Daoy (cell line): ENCODE measurements at places on chromosomes 6 and 20. TPM values are rescaled to one million over a fixed set of nuclear protein-coding genes. Genes with fewer than 3 reads are reported as not detected.
A peak's percentile ranks its signal among the peaks of the same experiment; 100 is the strongest.

GRCh38 chr6:131398176-131398575, 174.8 kb upstream of the ARG1 start:
- DNase-seq, result no peak

UST gene
- total RNA-seq, result 12.1 and 13.6 TPM in 2 replicates

- DNase-seq, result no peak
Observed at GRCh38 chr6:25743868-25744267, 10.7 kb upstream of the SLC17A4 start.

GRCh38 chr6:90127595-90127994, 169.0 kb downstream of the BACH2 start:
- DNase-seq, result no peak

- no peak for DNase-seq
Observed at GRCh38 chr6:66159937-66160336, 452.9 kb upstream of the EYS start.

GRCh38 chr6:118815495-118815894, 78.5 kb upstream of the ASF1A start:
- no peak for DNase-seq

- no peak for DNase-seq
Observed at GRCh38 chr6:155228546-155229166, 35.2 kb upstream of the CLDN20 start.

CD40 gene
- 0.06 TPM in 1 of 2 replicates, not detected in the other for total RNA-seq

DNA sequence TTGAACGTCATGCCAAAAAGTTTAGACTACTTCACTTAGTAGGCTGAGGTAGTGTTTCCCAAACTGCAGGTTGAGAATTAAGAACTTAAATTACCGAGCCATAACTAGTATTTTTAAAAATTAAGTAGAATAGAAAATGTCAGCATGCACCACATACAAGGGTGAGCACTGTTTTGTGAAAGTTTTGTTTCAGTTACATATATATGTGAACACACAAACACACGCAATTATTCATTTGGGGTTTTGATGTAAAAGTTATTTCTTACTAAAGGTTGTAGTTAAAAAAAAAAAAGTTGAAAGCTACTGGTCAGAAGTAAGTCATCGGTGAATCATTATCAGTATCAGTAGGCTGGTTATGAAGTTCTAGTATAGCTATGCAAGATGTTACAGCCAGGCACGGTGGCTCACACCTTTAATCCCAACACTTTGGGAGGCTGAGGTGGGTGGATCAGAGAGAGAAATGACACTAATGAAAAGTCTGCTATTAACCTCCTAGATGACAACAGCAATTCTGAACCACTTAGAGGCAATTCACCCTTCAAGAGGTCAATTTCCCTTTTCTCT, 24.1 kb downstream of the FASTKD5 start:
- DNase-seq, result no peak

NHLRC1 gene
- 2.6 and 2.7 TPM in 2 replicates for total RNA-seq

EPB41L2 gene
- 14.1 and 27.2 TPM in 2 replicates for total RNA-seq

DNA sequence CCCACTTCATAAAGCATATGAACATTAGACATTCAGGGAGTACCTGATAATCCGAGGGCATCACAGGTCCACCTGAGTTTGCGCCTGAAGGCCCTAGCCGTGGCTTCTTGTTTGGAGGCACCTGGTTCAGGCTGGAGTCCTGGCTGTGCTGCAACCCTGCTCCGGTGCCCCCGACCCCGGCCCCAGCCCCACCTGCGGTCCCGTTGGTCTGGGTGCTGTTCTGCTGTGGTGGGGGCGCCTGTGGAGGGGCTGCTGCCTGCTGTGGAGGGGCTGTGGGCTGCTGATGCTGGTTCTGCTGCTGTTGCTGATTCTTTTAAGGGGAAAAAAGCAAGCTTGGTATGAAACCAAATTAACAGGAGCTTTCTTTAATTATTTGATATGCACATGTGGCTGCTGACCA, 144.6 kb upstream of the SLC22A16 start:
- DNase-seq, result no peak

DNA sequence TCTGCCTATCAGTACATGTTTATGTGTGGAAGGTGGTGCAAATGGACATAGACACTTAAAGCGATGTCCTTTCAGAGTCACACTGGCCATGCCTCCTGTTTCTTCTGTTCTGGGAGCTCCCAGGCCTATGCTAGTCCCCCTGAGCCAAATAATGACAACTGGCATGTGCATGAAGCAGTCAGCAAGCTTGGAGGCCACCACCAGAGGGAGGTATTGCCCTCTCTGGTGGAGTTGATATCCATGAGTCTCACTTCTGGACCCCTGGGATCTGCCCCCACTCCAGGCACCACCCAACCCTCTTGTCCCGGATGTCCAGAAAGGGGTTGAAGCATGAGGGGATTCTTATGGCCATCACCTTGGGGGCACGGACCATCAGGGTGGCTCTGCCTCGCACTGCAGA, 172.2 kb downstream of the AIG1 start:
- peak; percentile 58 for DNase-seq

- no peak for DNase-seq
Observed at GRCh38 chr20:40883097-40883496, 145.5 kb upstream of the TOP1 start.

GRCh38 chr6:45438151-45438550, 60.4 kb upstream of the SUPT3H start:
- DNase-seq, result no peak
